Kidney (tissue), 22 donors: ENCODE measurements at places on chromosomes 5 and 9.
A peak's percentile ranks its signal among the peaks of the same experiment; 100 is the strongest.

GRCh38 chr9:17699615-17700330 is 120.9 kb downstream of the SH3GL2 start:
- no peak overlapping the region for H3K27ac ChIP-seq
- no peaks in the 10 kb centered on the region for H3K27me3 ChIP-seq
- H3K36me3 ChIP-seq = no peaks in the 10 kb centered on the region
- H3K4me1 ChIP-seq = peaks cover 7% of the 10 kb centered on the region

GRCh38 chr5:65928860-65929259 is 2.5 kb downstream of the ERBIN start:
- H3K36me3 ChIP-seq = no peaks in the 10 kb centered on the region
- H3K4me3 ChIP-seq = peak overlapping the region; percentile 83
- peaks cover 4% of the 10 kb centered on the region for H3K4me1 ChIP-seq

GRCh38 chr9:30519756-30520155 is 1864.7 kb upstream of the ACO1 start:
- H3K27me3 ChIP-seq = no peaks in the 10 kb centered on the region
- H3K4me1 ChIP-seq = no peaks in the 10 kb centered on the region
- no peak overlapping the region for H3K27ac ChIP-seq
- no peak for DNase-seq

- no peak overlapping the region for H3K4me3 ChIP-seq
- H3K27ac ChIP-seq = no peak overlapping the region
- no peak for DNase-seq
- no peaks in the 10 kb centered on the region for H3K27me3 ChIP-seq
Measured at GRCh38 chr9:120755044-120755443, 38.2 kb downstream of the FBXW2 start.
